ENCODE measurements at places on chromosomes 3 and 15.
A peak's percentile ranks its signal among the peaks of the same experiment; 100 is the strongest.

- no peak for DNase-seq
Observed at GRCh38 chr3:111794711-111795110, 64.4 kb upstream of the PHLDB2 start.

- DNase-seq, result peak; percentile 88
Observed at GRCh38 chr15:62739082-62739481, 303.5 kb upstream of the TPM1 start.

DNA sequence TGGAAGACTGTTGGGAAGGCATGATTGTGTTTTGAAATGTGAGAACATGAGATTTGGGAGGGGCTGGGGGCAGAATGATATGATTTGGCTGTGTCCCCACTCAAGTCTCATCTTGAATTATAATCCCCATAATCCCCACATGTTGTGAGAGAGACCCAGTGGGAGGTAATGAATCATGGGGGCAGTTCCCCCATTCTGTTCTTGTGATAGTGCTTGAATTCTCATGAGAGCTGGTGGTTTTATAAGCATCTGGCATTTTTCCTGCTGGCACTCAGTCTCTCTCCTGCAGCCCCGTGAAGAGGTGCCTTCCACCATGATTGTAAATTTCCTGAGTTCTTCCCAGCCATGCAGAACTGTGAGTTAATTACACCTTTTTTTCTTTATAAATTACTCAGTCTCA, 430.5 kb downstream of the OTOL1 start:
- no peak for DNase-seq

DNA sequence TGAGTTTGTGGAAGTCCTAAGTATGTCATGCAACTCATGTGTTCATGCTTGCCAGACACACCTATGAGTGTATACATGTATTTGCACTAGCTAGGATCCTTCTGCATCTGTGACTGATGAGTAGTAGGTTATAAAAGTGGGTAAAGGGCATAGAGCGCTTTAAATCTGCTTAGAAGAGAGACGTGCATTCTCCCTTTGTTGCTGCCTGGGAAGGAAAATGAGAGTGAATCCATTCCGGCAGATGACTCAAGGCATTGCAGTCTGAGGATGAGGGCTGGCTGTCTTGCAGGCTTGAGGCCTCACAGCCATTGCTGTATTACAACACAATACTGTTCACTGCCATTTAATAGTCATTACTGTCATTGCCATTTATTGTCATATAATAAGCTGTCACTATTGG, 120.8 kb upstream of the UMPS start:
- DNase-seq, result no peak

DNA sequence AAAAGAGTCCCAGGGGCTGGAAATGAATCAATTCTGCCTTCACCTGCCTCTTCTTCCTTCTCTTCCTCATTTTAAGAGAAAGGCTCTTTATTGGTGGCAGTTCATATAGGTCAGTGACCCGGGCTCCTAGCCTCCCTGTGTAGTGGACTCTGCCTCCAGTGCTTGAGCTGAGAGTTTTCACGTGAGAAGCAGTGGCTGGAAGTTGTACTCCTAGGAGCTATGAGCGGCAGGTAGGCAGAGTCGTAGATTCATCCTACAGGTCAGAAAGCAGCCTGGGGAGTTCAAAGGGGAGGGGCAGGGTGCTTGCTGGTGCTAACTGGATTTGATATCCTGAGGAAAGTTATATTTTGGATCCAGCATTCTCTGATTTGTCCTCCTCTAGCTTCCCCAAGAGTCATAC, 101.1 kb downstream of the RPLP1 start:
- DNase-seq, result no peak

GRCh38 chr3:151467069-151467468, 6.2 kb upstream of the IGSF10 start:
- DNase-seq, result no peak

GRCh38 chr3:4615750-4616149, 122.6 kb downstream of the ITPR1 start:
- DNase-seq, result no peak

DNA sequence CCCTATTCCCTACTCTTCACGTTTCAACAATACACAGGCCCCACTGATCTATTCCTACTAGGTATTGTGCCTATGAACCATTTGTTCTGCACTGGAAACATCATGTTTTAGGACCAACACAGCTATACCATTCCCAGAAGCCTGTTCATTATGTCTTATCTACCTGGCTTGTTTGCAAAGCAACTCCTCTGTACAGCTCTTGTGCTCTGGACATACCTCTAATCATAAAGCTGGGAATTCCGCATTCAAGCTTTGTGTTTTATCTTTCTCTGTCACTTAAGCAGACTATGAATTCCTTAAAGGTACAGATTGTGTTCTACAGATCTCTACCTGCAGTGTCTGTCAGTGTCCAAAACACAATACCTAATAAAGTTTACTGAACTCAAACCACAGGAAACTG, 87.5 kb upstream of the CSPG5 start:
- DNase-seq, result no peak

DNA sequence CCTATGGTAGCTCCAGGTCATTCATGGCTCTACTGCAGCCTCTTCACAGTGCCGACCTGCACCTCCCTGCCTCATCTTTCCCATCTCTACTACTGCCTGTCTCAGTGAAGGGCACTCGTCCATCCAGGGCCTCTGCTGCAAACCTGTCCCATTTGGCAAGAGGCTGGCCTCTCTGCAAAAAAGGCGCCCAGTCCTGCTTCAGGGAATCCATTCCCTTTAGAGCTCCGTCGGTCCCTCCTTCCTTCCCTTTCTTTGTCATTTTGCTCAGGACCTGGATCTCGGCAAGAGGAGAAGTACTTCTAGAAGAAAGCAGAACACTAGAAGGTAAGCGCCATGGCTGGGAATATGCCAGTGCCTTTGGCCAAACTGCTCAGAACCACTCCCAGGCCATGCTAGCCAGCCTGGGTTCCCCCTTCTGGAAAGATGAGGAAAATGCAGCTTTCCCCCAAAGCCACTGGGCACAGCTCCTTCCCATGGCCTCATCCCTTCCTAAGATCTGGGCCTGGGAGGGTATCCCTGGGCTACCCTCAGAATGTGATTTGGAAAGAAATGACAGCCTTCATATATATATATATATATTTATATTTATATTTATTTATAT, 6.4 kb upstream of the ISL2 start:
- DNase-seq, result peak; percentile 68

- no peak for DNase-seq
Observed at GRCh38 chr3:38598791-38599190, 50.7 kb downstream of the SCN5A start.

- DNase-seq, result peak; percentile 82
Observed at GRCh38 chr15:79970624-79971434, at the start of gene BCL2A1. TSS of gene BCL2A1 (minus strand) at chr15:79971196. CDS start at chr15:79971119, 77 bp downstream.

GRCh38 chr3:104126463-104126862, 1240.2 kb upstream of the ALCAM start:
- DNase-seq, result no peak

Measured in EL (cell line).